ENCODE measurements at places on chromosomes 11 and 22. TPM values are rescaled to one million over a fixed set of nuclear protein-coding genes. Genes with fewer than 3 reads are reported as not detected.

E2F8 gene
- total RNA-seq, result 20.3 TPM

CARD16 gene
- 13.5 TPM for total RNA-seq

OR56A1 gene
- not detected for total RNA-seq

SMTNL1 gene
- not detected for total RNA-seq

RFPL3 gene
- not detected for total RNA-seq

RIMBP3C gene
- total RNA-seq, result 0.24 TPM

TMEM80 gene
- 19.5 TPM for total RNA-seq

FAT3 gene
- total RNA-seq, result 0.13 TPM

OR51B4 gene
- total RNA-seq, result not detected

H19 gene
- total RNA-seq, result 1.1 TPM

All from GM12878 (cell line).